ENCODE measurements at places on chromosomes 13 and 19. TPM values are rescaled to one million over a fixed set of nuclear protein-coding genes. Genes with fewer than 3 reads are reported as not detected.

- no peak for DNase-seq
These were observed 60.8 kb downstream of the ALOX5AP start for GRCh38 chr13:30796132-30796572.

DNA sequence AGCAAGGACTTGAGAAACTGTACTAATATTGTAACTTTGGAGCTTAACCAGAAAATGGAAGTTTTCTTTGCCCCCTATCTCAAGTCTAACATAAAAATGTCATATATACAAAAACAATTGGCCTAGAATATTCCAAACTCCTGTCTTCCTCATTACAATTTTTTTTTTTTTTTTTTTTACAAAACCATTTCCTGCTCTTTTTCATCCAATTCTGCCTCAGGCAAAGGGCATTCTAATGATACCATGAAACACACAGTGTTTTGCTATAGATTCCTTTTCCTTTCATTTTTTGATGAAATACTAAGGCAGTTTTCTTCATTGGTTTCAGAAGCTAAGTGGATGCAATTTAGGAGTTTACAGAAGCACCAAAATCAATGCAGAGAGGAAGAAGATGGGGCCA, 119.7 kb downstream of the LHFPL6 start:
- no peak for DNase-seq

- DNase-seq, result no peak
These were observed 40.6 kb upstream of the DGKH start for GRCh38 chr13:42007844-42008243.

- no peak for DNase-seq
These were observed 20.3 kb downstream of the XPO4 start for GRCh38 chr13:20882206-20882605.

DNA sequence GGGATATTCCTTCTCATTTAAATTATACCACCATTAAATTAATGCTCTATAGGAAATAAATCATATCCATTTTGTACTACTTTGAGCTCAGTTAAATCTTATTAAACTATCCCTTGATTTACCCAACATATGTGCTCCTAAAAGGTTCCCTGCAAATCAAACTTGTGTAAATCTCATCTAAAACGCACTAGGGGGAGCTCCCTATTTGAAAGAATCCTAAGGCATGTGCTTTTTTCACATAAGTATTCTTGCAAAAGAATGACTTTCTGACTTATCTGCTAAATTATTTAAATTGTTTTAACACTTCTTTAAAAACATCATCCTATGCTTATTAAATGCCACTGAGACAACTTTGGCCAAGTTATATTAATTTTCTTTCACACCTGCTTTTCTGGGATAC, 7.9 kb downstream of the INTS6 start:
- DNase-seq, result no peak

KEAP1 gene
- total RNA-seq, result 52.3 TPM

DNA sequence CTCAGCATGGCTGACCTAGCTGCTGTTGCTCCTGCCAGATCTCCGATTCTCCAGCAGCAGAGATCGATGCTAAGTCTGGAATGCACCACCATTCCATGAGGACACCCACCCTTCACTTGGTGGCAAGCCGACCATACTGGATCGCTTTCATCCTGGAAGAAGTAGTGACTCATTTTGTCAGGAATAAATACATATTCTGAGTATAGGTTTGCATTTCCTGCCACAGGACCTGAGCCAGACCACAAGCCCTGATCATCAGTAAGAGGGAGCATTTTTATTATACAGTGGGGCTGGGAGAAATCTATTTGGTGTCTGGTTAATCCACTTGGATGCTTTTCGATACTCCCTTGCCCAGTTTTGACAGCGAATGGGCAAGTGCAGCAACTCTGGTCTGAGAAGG, 10.9 kb upstream of the KCTD15 start:
- no peak for DNase-seq

DNA sequence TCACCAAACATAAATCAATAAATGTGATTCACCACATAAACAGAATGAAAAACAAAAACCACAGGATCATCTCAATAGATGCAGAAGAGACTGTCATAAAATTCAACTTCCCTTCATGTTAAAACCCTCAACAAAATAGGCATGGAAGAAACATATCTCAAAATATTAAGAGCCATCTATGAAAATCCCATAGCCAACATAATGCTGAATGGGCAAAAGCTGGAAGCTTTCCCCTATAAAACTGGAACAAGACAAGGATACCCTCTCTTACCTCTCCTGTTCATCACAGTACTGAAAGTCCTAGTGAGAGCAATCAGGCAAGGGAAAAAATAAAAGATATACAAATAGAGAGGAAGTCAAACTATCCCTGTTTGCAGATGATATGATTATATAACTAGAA, 806.1 kb upstream of the MIR17HG start:
- DNase-seq, result no peak

DNA sequence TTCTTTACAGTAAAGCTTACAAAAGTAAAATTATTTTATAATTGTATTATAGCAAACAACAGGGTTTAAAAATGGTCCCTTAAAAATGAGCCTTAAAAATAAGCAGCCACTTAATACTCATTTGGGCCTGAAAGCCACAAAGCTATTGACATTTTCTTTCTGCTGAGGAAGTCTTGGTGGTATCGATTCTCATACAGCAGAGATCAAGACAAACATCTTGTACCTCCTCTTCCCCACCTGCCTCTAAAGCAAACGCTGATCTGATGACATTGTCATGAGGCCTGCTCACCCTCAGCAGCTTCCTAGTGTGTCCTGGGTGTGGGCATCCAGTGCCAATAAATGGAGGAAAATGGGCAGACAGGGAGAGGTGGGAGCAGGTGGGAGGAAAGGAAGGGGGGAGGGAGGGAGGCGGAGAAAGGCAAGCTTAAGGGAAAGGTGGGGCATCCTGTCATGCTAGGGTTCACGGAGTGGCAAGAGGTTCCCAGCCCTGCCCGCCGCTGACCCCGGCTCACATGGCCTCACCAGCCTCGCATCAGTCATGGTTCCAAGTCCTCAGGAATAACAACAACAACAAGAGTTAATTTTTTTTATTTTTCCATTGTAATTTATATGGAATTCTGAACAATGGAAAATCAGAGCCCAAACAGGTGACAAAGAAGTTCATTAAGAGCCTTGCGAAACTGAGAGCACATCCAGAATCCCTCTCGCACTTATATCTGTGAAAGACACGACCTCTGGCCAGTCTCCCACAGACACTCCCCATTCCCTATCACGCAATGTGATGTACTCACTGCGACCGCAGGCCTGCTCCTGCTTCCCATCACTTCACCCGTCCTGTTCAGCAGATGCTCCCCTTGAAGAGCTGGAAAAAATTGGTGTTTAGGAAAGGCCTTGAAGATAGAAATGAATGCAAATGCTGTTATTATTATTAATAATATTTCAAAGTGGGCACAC, 15.1 kb upstream of the ATP11A start:
- no peak for DNase-seq

GRCh38 chr13:89966524-89966923, 1381.0 kb upstream of the MIR17HG start:
- DNase-seq, result no peak

- DNase-seq, result no peak
These were observed 358.1 kb downstream of the MYO16 start for GRCh38 chr13:108987517-108987916.

MISP gene
- total RNA-seq, result 461 TPM

- no peak for DNase-seq
These were observed 502.7 kb downstream of the FGF9 start for GRCh38 chr13:22173610-22174009.

ADAMTSL5 gene
- 2.0 TPM for total RNA-seq

DNA sequence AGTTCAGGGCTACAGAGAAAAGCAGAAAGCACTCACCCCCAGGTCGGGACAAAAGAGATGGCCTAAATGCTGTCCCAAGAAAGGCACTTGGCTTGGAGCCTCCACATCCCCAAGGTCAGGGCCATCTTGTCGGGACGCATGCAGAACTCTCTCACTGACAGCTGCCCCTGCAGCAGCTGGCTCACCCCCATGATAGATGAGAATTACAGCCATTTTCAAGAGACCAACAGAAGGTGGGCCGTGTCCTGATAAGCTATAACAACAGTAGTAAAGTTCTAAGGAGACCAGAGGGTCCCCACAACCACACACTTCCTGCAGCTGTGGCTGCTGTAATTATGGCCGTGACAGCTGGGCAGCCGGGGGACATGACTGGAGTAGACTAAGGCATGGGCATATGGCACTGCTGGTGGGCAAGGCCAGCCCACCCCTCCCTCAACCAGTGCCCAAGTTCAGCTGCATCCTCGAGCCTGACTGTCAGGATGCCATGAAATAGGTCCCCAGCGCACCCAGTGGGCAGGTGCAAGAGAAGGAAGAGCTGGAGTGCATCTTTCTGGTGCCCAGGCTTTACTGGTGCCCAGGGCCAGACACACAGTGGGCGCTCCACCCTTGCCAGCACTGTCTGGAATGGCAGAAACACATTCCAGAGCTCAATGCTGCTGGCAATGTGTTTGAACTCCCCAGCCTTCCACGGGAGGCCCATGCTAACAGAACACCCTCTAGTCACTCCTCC, 436.7 kb upstream of the ZNF507 start:
- no peak for DNase-seq

- DNase-seq, result peak; percentile 83
These were observed 75.2 kb upstream of the UBL3 start for GRCh38 chr13:29925457-29926097.

GRCh38 chr13:109749365-109749764, 37.0 kb downstream of the IRS2 start:
- DNase-seq, result no peak

DNA sequence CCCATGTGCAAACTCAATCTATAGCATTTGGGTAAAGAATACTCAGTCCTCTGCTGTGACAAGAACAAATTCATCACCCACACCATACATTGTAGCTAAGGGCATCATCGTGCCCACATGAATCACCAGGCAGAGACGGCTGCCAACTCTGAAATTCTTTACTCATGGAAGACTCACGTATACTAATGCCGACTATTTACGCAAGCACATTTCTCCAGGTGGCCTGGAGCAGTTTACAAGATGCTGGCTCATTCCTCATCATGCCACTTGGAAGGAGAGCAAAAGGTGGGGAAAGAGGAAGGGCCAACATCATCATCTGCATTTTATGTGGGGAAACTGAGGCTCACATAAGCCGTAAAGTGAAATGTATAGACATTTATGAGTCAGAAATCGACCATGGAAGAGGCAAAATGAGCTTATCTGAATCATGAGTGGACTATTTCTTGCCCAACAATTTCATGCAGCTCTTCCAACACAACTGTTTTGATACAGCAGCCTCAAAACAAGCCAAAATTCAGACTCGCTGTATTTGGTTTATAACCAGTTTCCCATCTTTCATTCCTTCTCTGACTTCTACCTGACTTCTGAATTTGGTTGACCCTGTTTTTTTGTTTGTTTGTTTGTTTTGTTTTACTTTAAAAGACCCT, 213.9 kb upstream of the SERP2 start:
- DNase-seq, result no peak

ZNF85 gene
- 2.5 TPM for total RNA-seq

- peak; percentile 63 for DNase-seq
These were observed 3.3 kb downstream of the GNA11 start for GRCh38 chr19:3097442-3097871.

GRCh38 chr19:48953141-48953540, 1.5 kb upstream of the BAX start:
- DNase-seq, result no peak

GRCh38 chr13:48532256-48532505, 699 bp downstream of the RCBTB2 start:
- no peak for DNase-seq

GRCh38 chr19:29700498-29700897, 14.6 kb downstream of the C19orf12 start:
- no peak for DNase-seq

C19orf85 gene
- total RNA-seq, result not detected

DNA sequence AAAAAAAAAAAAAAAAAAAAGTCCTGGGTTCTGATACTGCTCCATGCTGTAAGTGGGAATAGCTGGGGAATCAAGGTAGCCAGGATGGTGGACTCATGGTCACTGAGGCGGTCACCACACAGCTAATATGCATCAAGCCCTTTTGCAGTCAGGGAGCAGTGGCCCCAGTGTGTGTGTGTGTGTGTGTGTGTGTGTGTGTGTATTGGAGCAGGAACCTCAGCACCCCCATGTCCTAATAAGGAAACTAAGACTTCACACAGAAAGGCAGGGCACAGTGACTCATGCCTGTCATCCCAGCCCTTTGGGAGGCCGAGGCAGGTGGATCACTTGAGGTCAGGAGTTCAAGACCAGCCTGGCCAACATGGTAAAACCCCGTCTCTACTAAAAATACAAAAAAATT, 12.0 kb downstream of the B3GNT3 start:
- DNase-seq, result no peak

- DNase-seq, result no peak
These were observed 1106.7 kb downstream of the EFNB2 start for GRCh38 chr13:105428811-105429210.

CEACAM1 gene
- 1,309 TPM for total RNA-seq

GRCh38 chr19:35715981-35716800, 1.6 kb upstream of the KMT2B start:
- peak; percentile 74 for DNase-seq

DNA sequence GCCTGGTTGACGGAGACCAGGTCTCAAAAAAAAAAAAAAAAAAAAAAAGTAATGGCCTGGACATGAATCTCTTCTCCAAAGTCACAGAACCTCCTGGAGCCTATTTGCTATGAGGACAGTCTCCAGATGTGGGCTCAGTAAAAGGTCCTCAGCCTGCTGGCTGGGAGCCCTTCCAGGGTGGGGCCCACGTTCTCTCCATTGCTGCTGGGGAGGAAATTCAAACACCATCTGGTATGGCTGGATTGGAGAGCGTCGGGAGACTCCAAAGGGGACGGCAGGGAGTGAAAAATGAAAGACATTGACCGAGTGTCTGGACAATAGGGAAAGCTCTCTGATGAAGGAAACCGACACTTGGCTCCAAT, 1.3 kb upstream of the PBX4 start:
- no peak for DNase-seq

- no peak for DNase-seq
These were observed 9.2 kb downstream of the PAN3 start for GRCh38 chr13:28147495-28147894.

GRCh38 chr13:88248393-88248792, 577.2 kb downstream of the SLITRK5 start:
- no peak for DNase-seq

DNA sequence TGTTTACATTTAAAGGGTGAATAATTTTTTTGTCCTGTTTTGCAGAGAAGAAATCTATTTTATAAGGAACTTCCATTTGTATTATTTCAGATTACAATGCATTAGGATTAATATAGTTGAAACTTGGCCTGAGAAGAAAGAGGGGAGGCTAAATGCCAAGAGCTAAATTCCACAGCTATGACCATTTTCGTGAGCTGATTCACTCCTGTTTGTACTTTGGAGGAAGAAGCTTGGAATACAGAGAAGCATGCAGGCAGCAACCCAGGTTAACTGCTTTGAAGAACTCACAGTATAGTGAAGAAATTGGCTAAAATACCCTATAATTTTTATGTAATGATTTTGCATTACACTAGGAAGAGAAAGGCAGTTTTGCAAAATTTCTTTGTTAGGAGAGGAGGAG, 309.4 kb upstream of the KLF12 start:
- no peak for DNase-seq

GRCh38 chr13:55090612-55091011, 2050.1 kb upstream of the PRR20A start:
- no peak for DNase-seq
